ENCODE measurements at places on chromosomes 12 and 14. TPM values are rescaled to one million over a fixed set of nuclear protein-coding genes. Genes with fewer than 3 reads are reported as not detected.

DNA sequence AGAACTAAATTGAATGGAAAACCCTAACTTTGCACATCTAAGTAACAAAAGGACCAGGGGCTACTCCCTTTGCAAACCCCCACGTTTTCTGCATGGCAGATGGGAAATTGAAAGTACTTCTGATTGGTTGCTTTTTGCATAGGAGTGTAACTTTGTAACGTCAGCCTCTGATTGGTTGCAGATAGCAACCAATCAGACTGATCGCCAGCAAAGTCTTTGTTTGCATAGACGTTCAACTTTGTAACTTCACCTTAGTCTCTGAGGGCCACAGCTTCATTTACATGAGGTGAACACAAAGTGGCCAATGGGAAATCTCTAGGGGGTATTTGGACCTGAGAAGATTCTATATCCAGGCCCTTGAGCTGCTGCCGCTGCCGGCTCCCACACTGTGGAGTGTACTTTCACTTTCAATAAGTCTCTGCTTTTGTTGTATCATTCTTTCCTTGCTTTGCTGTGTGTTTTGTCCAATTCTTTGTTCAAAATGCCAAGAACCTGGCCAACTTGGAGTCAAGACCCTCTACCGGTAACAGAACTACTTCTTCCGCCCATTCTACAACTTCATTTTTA lies 102.5 kb upstream of the PRICKLE1 start:
- H3K27me3 ChIP-seq = no peaks in the 10 kb centered on the region
- H3K4me3 ChIP-seq = no peak overlapping the region
- H3K4me1 ChIP-seq = peaks cover 7% of the 10 kb centered on the region
- no peak for DNase-seq
- H3K36me3 ChIP-seq = peaks cover 1% of the 10 kb centered on the region

DNA sequence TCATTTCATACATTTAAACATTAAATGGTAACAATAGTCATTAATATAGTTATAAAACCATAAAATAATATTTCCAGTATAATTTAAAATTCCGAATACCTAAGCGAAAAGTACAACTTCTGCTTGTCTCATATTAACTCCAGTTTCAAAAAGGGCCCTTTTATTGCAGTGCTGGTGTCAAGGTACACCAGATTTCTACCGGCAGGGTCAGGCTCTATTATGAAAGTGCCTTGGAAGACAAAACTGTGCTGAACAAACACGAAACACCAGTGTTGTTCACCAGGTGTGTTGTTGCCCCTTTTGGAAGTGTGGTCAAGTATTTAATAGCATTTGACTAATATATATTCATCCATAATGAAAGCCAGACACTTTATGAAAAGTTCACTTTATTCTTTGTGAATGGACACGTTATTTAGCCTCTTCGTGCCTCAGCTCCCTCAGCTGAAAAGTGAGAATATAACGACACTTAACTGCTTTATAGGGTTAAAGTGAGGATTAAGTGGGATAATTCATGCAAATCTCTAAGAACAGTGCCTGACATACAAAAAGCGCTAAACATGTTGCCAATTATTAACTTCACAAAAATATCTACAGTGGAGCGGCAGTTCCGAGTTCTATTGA lies 20.3 kb upstream of the GNS start:
- peaks cover 13% of the 10 kb centered on the region for H3K36me3 ChIP-seq
- peaks cover 14% of the 10 kb centered on the region for H3K4me1 ChIP-seq
- no peak overlapping the region for H3K27ac ChIP-seq

DNA sequence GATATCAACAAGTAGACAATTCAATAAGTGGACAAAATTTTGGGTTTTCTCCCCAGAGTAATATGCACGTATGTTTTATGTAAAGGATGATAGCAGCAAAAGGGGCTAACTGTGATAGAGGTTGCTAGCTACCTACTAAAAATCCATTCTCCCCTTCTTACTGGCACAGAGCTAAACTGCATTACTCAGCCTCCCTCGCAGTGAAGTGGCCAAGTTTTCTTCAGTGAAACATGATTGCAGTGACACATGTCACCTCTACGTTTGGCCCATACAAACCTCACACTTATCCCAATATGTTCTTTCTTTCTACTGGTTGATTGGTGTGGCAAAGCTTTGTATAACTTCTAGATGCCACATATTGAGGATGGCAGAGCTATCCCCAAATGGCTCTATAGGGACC lies 34.3 kb downstream of the GPR65 start:
- H3K4me1 ChIP-seq = no peaks in the 10 kb centered on the region
- no peak for DNase-seq
- H3K4me3 ChIP-seq = no peak overlapping the region

GRCh38 chr14:66228267-66228970 lies 257.8 kb upstream of the CCDC196 start:
- H3K36me3 ChIP-seq = no peaks in the 10 kb centered on the region
- H3K27ac ChIP-seq = no peak overlapping the region
- no peak for DNase-seq
- no peak overlapping the region for H3K4me3 ChIP-seq

Gene ITPR2
- 18.7 TPM for total RNA-seq

Gene OTX2
- not detected for total RNA-seq

DNA sequence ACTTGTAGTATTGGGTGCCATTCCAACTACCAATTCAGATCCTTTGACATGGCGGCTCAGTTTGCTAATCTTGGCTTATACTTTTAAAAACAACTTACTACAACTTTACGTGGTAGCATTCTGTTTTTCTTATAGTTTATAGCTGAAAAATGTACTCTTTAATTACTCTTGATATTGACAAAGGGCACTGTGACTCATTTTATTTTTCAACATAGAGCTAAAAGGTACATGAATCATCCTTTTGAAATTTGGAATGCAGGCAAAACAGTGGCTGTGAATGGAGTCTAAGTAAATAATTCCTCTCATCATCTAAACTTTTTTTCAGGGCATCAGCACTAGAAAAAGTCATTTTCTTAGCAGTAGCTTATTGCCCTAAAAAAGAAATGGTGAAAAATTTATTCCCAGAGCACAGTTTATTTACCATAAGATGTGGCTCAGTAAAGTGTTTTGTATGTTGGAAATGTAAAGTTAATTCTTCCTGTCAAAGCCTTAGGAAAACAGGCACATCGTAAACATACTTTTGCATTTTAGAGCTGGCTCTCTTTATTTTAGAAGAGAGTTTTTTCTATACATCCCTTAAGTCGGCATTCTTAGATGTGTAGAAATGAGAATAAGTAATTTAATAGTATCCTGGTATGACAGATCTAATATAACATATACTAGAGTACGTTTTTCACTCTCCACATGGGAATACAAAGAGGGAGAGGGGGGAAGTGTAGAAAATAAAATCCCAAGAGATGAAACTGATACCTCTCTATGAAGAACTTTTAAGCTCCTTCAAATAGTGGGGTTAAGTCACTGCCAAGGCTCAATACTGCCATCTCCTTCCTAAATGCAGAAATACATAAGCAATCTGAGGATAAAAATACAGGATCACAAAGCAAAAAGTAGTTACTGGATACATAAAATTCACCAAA lies 55.2 kb downstream of the SLC25A21 start:
- no peaks in the 10 kb centered on the region for H3K27me3 ChIP-seq
- peaks cover 35% of the 10 kb centered on the region for H3K4me1 ChIP-seq

Gene GLI1
- total RNA-seq = 8.3 TPM

Gene SPIC
- total RNA-seq = not detected

- H3K36me3 ChIP-seq = no peaks in the 10 kb centered on the region
- H3K27ac ChIP-seq = no peak overlapping the region
- H3K27me3 ChIP-seq = no peaks in the 10 kb centered on the region
- H3K4me1 ChIP-seq = peaks cover 28% of the 10 kb centered on the region
- H3K4me3 ChIP-seq = no peak overlapping the region
- DNase-seq = no peak
These were observed 6.0 kb downstream of the CHPT1 start for GRCh38 chr12:101703487-101703886.

- H3K4me1 ChIP-seq = no peaks in the 10 kb centered on the region
- no peaks in the 10 kb centered on the region for H3K36me3 ChIP-seq
- no peak overlapping the region for H3K27ac ChIP-seq
- DNase-seq = no peak
- no peak overlapping the region for H3K4me3 ChIP-seq
- H3K27me3 ChIP-seq = no peaks in the 10 kb centered on the region
These were observed 359.9 kb downstream of the TRHDE start for GRCh38 chr12:72631926-72632685.

DNA sequence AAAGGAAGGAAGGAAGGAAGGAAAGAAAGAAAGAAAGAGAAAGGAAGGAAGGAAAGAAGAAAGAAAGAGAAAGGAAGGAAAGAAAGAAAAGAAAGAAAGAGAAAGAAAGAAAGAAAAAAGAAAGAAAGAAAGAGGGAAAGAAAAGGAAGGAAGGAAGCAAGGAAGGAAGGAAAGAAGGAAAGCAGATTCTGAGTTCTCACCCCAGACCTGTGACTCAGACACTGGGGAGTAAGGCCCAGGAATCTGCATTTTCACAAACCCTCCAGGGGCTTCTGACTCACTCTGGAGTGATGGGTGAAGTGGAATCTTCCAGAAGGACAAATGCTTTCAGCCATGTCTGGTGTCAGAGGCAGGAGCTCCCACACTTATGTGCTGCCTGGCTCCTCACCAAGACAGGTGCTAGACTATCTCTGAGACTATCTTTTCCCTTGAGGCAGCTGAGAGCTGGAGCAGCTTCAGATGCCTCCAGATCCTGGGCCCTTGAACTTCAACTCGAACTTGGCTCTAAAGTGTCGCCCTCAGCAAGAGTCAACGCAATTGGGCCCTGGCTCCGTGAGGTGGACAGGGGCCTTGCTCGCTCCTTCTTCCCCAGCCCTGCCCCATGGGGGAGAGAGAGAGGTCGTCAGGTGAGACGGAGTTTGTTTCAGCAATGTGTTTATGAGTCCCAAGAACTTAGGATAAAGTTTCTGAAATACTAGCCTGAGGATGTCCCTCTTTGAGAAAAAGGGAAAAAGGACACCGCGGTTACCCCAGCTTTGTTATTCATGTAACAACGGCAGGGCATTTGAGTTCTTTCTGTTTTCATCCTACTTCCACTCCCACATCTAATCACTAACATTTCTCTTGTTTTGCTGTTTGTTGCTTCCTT lies 19.8 kb upstream of the SCARB1 start:
- H3K36me3 ChIP-seq = no peaks in the 10 kb centered on the region
- no peak overlapping the region for H3K4me3 ChIP-seq
- no peaks in the 10 kb centered on the region for H3K27me3 ChIP-seq
- no peaks in the 10 kb centered on the region for H3K4me1 ChIP-seq
- DNase-seq = no peak
- no peak overlapping the region for H3K27ac ChIP-seq

DNA sequence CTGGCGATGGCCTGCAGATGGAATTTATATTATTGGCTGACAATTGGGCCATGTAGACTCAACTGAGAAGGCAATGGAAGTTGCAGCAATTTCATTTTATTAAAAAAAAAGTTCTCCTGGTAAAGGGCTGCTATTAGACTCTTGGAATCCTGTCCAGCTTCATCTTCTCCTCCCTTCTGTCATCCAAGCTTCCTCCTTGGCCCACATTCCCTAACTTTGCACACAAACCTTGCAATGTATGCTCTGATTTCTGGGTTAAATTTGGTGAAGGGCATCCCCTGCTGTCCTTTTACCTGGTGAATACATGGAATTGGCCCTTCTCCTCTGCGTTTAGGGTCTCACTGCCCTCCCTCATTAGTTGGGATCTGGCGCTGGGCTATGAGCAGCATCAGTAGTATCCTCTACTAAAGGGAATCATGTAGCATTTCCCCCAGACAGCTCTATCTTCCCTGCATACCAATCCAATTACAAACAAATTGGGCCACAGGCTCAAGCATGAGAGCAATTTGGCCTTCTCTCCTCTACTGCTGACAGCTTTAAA lies 336.9 kb downstream of the BMP4 start:
- peaks cover 38% of the 10 kb centered on the region for H3K4me1 ChIP-seq
- no peak for DNase-seq
- no peak overlapping the region for H3K4me3 ChIP-seq
- no peaks in the 10 kb centered on the region for H3K36me3 ChIP-seq
- H3K27me3 ChIP-seq = no peaks in the 10 kb centered on the region

DNA sequence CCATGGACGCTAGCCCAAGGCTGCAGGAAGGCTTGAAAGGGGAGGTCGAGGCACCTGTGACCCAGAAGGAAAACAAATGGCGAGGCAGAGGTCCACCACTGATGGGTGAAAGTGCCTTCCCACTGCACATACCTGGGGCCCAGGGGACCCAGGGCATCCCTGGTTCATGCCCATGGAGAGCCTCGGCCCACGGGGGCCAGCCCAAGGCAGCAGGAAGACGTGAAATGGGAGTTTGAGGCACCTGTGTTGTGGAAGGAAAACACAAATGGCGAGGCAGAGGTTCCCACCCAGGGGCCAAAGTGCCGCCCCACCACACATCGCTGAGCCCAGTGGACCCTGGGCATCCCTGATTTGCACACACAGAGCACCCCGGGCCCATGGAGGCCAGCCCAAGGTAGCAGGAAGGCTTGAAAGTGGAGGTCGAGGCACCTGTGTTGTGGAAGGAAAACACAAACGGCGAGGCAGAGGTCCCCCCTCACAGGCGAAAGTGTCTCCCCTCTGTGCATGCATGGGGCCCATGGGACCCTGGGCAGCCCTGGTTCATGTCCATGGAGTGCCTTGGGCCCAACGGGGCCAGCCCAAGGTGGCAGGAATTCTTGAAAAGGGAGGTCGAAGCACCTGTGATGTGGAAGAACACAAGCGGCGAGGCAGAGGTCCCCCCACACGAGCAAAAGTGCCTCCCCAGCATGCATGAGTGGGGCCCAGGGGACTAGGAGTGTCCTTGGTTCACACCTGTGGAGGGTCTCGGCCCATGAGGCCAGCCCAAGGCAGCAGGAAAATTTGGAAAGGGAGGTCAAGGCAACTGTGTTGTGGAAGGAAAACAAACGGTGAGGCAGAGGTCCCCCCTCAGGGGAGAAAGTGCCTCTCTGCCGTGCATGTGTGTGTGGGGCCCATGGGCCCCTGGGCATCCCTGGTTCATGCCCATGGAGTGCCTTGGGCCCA lies 383.3 kb downstream of the ALG10 start:
- no peak overlapping the region for H3K27ac ChIP-seq
- no peaks in the 10 kb centered on the region for H3K4me1 ChIP-seq
- H3K36me3 ChIP-seq = peaks cover 4% of the 10 kb centered on the region
- no peak overlapping the region for H3K4me3 ChIP-seq
- DNase-seq = peak; percentile 67
- H3K27me3 ChIP-seq = no peaks in the 10 kb centered on the region

Gene CLEC14A
- not detected for total RNA-seq

Gene ORAI1
- total RNA-seq = 6.0 TPM

GRCh38 chr14:68794851-68795596 lies 2.2 kb upstream of the ZFP36L1 start:
- H3K27ac ChIP-seq = peak overlapping the region; percentile 99
- peaks cover 56% of the 10 kb centered on the region for H3K4me1 ChIP-seq
- no peaks in the 10 kb centered on the region for H3K27me3 ChIP-seq

Measured in chondrocyte (in vitro differentiated cells).